ENCODE measurements at places on chromosomes 13 and 19. TPM values are rescaled to one million over a fixed set of nuclear protein-coding genes. Genes with fewer than 3 reads are reported as not detected.

GRCh38 chr19:1045247-1045603, 5.3 kb downstream of the ABCA7 start:
- DNase-seq = peak; percentile 75

Gene ODAD3
- total RNA-seq = not detected

Gene ACTMAP
- total RNA-seq = 15.2 TPM

- DNase-seq = no peak
Measured at GRCh38 chr13:84844473-84844872, 954.7 kb downstream of the SLITRK6 start.

GRCh38 chr13:27076421-27076820, 95.2 kb downstream of the USP12 start:
- no peak for DNase-seq

DNA sequence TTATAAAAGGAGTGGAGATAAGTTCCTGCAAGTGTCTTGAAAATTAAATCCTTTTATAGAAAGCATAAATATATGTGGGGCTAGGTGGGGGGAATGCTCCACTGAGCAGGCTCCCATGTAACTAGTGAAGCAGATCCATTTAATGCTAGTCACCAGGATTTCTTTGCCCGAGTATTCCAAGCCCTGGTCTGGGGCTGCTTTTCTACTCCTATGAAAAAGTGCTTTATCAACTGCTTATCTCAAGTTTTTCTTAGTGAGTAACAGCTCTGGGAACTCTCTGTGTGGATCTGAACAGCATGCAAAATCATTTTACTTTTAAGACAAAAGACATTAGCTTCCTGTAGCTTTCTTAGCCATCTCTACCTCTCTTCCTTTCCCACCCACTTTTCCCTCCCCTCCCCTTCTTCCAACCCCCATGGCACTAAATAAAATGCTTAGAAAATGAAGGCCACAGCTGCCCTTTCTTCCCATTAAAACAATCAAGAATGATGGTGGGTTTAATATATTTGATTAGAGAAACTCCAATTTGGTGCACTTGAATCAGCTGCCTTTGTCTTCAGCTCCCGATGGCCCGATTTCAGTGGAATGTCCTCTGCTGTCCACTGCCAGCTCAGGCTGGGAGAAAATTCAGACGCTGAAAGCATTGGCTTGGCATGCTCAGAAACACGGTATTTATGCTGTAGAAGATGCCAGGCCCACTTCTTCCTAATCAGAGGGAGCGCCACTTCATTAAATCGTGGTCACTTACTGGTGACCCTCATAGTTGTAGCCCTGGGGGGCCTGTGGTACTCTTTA, 475.1 kb downstream of the FOXO1 start:
- no peak for DNase-seq

Gene KIRREL2
- 1.9 TPM for total RNA-seq

DNA sequence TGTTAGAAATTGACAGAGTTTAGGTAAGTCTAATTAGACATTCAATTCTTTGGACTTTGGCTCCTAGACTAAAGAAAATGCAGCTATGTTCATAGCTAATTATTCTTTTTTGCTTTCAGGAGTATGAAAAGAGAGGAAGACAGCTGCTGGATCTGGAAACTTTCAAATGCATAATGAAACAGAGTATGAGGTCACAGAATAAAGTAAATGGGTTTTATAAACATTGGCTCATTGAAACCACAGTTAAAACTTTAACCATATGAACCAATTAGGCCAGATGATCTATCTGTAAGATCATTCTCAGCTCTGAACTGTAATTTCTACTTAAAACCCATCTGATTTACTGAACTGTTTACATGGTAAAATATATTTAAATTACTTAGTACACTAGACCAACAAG, 82.7 kb downstream of the TEX26 start:
- DNase-seq = no peak

Gene SPTBN4
- total RNA-seq = not detected

GRCh38 chr13:28002886-28003698, 14.6 kb upstream of the URAD start:
- no peak for DNase-seq

DNA sequence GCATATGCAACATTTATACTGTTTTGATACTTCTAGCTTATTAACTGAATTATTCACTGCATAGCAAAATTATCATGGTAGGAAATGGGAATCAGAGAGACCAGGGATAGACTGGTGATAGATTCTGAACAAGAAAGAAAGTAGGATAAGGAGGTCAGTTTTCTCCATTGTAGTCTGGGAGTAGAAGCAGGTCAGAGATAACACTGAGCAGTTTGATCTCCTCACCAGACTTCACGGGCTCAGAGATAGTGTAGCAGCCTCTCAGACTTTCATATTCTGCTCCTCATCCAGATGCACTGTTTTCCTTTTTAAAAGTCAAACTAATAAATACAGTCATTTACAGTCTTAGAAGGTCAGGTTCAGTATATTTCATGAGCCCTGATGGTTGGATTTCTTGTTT, 56.0 kb upstream of the MYO16 start:
- no peak for DNase-seq

Gene FFAR2
- not detected for total RNA-seq

- DNase-seq = no peak
Measured at GRCh38 chr19:1271528-1272422, 2.6 kb downstream of the CIRBP start.

DNA sequence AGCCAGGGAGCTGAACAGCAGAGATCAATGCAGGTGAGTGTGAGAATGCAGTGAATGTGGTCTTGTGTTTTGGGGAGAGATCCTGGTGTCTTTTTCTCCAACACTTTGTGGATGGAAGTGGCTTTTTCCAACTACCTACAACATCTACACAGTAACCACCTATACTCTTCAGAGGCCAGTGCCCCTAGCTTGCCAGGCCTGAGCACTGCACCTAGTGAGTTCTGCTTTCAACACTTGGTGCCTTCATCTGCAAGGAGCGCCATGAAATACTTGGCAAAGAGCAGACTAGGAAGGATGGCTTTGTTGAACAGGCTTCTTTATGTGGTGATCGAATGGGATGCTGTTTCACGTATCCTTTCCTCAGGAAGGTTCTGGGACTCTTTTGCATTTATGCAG, 21.3 kb upstream of the HMGB1 start:
- no peak for DNase-seq

GRCh38 chr13:62838929-62839328, 1423.3 kb upstream of the PCDH20 start:
- DNase-seq = no peak

Gene PDX1
- total RNA-seq = not detected

Gene ZNF440
- total RNA-seq = 15.2 TPM

DNA sequence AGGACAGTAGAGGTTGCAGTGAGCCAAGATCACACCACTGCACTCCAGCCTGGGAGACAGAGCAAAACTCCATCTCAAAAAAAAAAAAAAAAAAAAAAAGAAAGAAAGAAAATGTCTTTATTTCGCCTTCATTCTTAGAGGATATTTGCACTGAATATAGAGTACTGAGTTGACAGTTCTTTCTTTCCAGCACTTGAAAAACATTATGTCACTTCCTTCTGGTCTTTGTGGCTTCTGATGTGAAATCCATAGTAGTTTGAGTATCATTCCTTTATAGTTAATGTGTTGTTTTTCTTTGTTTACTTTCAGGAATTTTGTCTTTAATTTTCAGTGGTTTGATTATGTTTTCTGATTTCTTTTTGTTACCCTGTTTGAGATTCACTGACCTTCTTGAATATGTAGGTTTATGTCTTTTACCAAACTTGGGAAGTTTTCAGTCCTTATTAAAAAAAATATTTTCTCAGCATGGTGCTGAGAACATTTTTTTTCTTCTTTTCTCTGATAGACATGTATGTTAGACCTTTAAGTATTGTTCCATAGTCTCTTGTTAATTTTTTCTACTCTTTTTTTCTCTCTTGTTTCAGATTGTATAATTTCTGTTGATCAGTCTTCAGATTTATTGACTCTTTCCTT, 50.1 kb downstream of the PCCA start:
- DNase-seq = no peak

Gene CYP4F8
- total RNA-seq = not detected

GRCh38 chr19:39512988-39513387, 2.0 kb upstream of the SELENOV start:
- no peak for DNase-seq

GRCh38 chr19:18830488-18830887, 1.3 kb upstream of the UPF1 start:
- no peak for DNase-seq

DNA sequence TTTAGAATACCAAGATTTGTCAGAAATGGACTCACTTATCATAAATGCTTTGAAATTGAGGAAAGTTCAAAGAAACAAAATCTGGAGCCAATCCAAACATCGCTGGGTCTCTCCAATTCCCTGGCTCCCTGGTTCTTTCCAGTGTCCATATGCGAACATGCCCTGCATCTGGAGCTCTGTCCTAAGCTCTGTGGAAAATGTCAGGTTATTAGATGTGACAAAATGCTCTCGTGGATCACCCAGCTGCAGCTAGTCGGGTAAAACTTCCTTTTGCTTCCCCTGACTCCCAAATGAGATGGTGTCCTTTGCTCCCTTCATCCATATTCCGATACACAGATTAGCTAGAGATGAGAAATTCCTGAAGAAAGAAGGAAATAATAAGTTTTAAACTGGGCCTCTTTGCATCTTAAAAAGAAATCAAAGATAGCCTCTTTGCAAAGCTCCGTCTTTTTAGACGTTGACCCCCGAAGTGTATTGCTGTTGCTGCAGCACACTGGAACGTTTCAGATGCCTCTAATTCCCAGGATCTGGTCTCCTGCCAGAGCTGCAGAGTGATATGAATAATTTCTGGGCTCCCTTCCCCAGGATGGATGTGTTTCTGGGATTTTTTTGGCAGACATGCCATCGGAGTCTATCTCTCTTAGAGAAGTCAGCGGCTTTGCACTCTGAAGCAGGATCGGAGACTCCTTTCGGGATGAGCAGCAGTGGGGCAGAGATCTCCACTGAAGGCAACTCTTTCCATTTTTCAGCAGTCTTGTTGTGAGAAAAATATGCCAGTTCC, 102.9 kb downstream of the TEX26 start:
- DNase-seq = no peak

GRCh38 chr13:27352698-27353097, 71.7 kb upstream of the GTF3A start:
- no peak for DNase-seq

Data from activated CD8-positive, alpha-beta T cell treated with anti-CD3 and anti-CD28 coated beads, Interleukin-2, amount 10 ng/mL, durations not matched to agents 7 days and 5 days (primary cell).